NCI-H187 treated with DMSO at 0.1 percent for 48 hours (cell line): ENCODE measurements at places on chromosomes 3 and 15.
A peak's percentile ranks its signal among the peaks of the same experiment; 100 is the strongest.

GRCh38 chr3:9883706-9884554, 3.9 kb upstream of the CIDEC start:
- no peak for DNase-seq

GRCh38 chr15:74390647-74391288, 23.3 kb upstream of the CYP11A1 start:
- DNase-seq = no peak

DNA sequence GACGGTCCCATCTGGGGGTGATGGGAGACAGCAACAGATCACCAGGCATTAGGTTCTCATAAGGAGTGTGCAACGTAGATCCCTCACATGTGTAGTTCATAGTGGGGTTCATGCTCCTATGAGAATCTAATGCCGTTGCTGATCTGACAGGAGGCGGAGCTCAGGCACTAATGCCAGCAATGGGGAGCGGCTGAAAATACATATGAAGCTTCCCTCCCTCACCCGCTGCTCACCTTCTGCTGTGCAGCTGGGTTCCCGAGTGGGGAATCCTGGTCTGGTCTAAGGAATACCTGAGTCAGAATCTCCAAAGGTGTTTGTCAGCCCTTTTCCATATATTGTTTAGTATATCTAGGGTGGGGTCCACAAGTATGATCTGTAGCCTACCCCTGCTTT, 52.3 kb downstream of the CHD2 start:
- no peak for DNase-seq

DNA sequence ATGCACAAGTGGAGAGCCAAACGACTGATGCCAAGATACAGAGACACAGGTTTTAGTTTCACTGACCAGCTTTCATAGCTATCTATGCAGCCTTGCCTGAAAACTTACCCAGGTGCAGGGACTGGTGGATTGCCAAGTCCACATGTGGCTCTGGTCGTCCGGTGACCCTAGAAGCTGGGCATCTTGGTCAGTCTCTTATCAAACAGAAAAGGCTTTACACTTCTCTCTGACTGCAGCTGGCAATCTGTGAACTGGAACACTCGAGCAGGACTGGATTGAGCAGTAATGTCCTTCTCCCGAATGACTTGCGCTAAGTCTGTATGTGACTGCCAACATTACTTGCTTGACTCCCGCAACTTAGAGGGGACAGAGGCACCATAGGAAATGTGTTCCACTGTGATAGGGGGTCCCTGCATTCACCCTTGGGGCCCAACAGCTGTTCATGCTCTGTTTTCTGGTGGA, 63.0 kb upstream of the SIAH2 start:
- no peak for DNase-seq

DNA sequence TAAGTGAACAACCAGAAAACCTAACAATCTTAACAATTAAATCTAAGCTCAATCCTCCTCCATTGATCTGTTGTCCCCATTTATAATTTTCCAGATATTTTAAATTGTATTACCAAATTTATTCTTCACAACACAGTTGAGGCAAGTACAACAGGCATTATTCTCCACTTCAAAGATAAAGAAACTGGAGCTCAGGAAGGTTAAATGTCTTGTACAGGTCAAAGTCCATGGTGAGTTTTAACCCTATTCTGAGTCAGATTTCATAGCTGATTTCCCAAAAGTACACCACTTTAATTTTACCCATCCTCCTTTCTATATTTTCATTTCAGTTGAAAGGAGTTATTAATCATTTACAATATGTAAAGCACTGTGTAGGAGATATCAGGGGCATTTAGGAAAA, 112.2 kb downstream of the FBXL22 start:
- DNase-seq = no peak

DNA sequence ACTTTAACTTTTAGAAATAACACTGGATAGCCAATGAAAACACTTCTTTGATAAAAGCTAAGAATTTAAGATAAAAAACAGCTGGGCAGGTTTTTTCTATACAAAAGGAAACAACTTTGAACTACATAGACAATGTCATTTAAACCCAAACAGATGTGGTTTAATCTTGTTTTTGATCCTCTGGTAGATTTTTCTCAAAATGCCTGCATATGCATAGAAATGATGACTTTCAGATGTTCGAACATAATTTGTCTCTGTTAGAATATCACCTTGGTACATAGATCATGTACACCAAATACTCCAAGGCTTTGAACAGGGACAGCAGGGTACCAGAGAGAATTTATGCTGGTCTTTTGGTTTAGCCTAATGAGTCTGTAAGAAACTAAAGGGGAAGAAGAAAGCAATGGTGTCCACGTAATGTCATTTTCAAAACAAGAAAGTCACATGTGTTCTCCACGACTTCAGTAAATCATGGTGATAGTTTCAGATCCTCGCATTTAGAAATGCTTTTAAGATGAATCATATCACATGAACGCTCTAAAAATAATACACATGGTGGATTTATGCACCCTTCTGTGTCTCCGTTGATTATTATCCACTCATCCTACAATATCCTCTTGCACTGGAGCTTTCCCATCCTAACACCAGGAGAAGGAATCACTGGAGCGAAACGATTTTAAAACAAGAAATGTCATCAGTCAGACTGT, 160.1 kb upstream of the PDZRN3 start:
- DNase-seq = peak; percentile 8

- no peak for DNase-seq
These were observed 109.9 kb upstream of the RAP2B start for GRCh38 chr3:153052096-153052460.

DNA sequence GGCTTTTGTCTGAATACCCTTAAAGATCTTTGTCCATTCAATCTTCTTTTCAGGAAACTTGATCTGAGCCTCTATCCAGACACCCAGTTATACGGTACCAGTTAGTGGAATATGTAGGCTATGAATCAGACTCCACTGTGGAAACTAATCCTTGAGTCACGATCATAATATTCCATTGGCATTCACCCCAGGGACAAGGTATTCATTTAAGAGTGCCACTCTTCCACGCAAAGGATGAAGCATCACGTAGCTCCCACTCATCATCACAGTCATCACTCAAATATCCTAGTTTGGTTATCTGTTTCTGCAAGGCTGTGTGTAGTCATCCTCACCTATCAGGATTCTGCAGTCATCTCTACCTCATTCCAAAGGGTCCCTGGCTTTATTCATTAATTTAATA, 85.6 kb downstream of the NEDD4 start:
- DNase-seq = no peak

GRCh38 chr3:152505926-152506325, 237.2 kb downstream of the MBNL1 start:
- no peak for DNase-seq
